ENCODE measurements at places on chromosomes 7 and 10.

GRCh38 chr7:129308047-129308446 is 83.2 kb downstream of the AHCYL2 start:
- no peak for DNase-seq

GRCh38 chr7:134788191-134788590 is 8.8 kb downstream of the CALD1 start:
- no peak for DNase-seq

DNA sequence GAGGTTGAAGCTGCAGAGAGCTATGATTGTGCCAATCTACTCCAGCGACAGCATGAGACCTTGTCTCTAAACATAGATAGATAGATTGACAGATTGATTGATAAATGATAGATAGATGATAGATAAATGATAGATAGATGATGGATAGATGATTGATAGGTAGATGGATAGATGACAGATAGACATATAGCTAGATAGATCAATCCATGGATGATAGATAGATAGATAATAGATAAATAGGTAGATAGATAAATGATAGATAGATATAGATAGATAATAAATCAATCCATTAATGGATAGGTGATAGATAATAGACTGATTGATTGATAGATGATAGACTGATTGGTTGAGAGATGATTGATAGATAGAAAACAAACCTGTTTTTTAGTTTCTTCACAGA is 349.6 kb downstream of the PAXIP1 start:
- DNase-seq = no peak

- no peak for DNase-seq
Observed at GRCh38 chr10:55397777-55398496, 596.9 kb upstream of the PCDH15 start.

- DNase-seq = no peak
Observed at GRCh38 chr7:96636342-96636860, 73.2 kb downstream of the SEM1 start.

- DNase-seq = no peak
Observed at GRCh38 chr7:117169907-117170306, 153.0 kb downstream of the WNT2 start.

DNA sequence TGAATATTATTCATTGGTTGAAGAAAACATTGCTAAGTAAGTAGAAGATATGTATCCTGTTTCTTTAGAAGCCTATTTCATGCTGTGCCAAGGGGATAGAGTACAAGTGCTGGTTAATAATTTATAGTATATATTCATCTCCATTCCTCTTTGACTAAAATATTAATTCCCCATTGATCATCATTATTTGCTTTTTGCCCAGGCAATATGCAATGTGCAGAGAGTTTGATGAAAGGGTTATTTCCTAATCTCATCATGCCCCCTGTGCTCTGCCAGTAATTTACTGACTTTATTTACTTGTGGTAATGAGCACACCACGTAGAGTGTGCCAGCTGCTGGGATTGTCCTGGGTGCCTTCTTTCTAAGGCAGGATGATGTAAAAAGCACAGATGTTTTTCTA is 180.9 kb downstream of the REEP3 start:
- DNase-seq = no peak

- DNase-seq = no peak
Observed at GRCh38 chr10:78251016-78251385, 217.3 kb downstream of the RPS24 start.

DNA sequence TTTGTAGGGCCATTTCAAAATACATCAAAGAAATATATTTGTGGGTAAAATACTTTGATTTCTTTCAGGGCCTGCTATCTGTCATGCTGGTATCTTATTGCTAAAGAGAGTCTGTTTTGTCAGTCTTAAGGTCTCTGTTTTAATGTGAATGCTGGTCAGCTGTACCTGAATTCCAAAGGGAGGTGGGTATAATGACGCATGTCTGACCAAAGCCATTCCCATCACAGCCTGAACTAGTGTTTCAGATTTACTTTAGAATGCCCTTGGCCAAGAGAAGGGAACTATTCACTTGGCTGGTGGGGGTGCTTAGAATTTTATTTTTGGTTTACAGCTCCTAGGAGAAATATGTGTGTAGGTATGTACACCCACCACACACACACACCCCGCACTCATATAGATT is 30.6 kb upstream of the MYL10 start:
- no peak for DNase-seq

DNA sequence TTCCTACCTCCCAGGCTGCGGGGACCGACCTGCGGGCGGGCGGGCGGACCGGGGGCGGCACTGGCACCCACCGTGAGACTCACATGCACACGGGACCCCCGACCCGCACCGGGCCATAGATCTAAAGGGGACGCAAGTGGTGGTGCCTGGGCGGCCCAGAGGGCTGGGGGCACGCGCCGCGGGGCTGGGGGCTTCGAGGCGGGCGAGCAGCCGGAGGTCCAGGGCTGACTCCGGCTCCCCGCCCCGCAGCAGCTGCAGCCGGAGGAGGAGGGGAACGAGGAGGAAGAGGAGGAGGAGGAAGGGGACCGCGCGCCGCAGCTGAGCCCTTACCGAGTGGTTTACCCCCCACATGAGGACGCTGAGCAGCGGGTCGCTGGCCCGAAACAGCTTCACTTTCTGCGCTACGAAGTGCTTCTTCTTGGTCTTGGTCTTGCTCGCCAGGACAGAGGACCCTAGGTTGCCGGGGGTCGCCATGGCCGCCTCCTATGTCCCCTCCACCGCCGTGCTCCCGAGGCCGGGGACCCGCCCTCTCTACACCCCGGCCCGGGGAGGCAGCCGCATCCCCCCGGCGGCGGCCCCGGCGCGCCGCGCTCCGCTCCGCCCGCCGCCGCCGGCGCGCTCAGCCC is 412 bp downstream of the PIP4K2A start:
- DNase-seq = no peak

GRCh38 chr7:455110-455928 is 64.3 kb downstream of the PDGFA start:
- peak; percentile 47 for DNase-seq

- DNase-seq = no peak
Observed at GRCh38 chr10:74018241-74018640, 20.3 kb downstream of the VCL start.

- DNase-seq = no peak
Observed at GRCh38 chr7:111380945-111381344, 181.3 kb downstream of the IMMP2L start.
